NCI-H187 (cell line): ENCODE measurements at places on chromosomes 1 and 21.

DNA sequence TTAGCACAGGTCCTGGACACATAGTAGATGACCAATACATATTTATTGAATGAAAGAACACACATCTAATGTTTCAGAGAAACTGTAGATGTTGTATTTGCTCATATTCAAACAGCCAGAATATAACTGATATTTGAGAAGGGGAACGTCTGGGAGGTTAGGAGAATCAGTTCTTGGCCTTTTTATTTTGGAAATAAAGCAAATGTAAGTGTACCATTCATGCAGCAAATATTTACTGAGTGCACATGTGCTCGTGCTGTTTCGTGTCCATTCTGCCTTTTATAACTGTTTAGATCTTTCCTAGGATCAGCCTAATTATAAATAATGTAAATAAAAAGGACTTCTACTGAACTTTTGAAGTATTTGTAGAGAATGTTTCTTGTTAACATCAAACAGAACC is 103.8 kb downstream of the GREM2 start:
- DNase-seq: no peak

GRCh38 chr1:101257500-101258325 is 20.9 kb downstream of the S1PR1 start:
- no peak for DNase-seq

DNA sequence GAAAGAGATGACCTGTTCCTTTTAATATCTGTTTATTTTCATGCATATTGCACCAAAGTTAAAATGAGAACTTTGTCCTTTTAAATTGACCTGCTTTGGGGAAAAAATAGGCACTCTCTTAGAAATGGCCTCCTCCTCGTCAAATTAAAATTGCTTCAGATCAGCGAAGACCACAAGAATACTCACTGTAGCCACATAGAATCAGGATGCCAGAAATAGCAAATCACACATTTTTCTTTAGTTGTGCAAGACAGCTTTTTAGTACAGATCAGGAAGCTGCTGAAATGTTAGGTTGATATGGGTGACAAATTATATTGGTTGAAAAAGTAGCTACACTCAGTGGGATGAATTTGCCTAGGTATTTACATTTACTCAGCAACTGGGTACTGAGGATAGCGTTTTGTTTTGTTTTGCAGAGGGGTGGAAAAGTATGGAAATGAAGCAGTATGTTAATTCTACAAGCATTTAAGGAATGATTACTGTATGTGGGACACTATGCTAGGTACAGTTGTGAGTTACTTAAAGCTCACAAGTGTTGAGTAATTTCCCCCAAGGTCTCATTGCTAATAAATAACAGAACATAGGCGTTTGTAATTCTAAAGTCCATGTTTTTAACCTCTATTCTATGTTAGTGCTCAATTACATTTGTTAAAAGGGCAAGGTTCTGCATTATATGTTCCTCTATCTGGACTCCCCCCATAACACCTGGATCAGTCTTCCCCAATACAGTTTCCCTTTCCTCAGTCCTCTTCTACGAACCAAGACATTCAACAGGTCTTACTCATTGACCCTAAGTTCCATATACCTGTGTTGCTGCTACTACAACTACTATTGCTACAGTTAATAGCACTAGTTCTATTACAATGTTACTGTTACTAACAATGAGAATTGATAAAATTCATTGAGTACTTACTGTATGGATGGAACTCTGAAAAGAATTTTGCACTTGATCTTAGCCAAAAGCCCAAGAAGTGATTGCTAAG is 99.4 kb upstream of the S1PR1 start:
- no peak for DNase-seq

DNA sequence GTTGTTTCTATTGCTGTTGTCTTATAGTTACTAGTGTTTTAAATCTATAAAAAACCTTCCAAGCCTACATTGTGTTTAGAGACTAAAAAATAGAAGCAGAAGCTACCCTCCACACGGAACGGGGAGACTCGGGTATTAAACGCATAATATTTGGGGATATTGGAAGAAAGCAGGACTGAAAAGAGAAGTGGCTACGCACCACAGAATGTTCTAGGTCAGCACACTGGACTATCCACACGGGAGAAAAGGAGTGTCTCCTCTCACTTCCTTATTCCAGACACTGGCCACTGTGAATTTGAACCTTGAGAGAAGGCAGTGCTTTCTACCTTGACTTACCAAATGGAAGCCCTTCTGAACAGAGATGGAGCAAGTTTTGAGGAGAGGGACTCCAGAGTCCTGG is 1.0 kb upstream of the OR10J4 start:
- no peak for DNase-seq

DNA sequence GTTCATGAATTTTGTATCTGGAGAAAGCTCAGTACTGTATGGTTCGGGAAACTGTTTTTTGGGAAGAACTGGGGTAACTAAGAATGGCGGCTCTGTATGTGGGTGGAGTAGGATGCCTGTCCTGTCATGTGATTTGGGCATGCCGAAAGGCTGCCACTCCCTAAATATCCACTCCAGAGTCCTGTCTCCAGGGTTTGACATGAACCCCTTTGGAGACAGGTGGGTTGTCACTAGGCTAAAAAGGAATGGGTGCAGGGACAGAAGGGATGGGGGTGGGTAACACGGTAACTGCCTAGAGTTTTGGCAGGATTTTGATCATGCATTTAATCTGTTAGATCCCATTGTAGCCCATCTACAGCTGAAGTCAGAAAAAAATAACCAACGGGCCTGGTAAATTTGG is 150.1 kb downstream of the KCNJ6 start:
- no peak for DNase-seq

DNA sequence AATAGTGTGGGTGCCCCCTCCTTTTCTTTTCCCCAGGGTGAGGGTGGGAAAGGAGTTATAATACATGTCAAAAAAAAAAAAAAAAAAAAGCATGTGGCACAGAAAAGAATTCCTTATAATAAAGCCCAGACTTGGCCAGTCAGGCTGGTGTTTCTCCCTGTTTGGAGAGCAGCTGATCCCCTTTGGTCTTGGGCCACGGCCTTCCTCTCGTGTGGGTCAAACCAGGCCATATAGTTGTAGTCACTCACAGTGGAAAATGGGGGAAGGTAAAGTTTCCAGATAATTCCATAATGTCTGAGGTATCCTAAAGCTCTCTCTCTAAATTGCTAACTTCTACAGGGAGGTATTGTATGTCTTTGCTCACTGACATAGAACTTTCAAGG is 22.0 kb downstream of the CLIC6 start:
- DNase-seq: no peak

DNA sequence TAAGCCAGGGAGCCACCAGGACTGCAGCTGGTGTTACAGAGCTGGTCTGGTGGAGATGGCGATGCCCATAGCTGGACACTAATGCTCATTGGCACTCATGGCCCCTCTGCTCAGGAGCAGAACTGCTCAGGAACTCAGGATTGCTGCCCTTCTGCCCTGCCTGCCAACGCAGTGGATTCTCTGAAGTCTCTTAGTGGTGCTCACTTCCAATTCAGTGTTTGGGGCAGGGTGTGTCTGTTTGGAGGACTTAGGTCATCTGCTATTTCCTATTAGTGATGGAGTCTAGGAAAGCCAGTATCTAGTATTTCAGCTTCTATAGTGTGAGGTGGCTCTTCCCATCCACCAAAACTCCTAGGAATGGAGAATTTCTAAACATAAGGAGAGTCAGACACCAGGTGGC is 29.1 kb downstream of the S100A10 start:
- no peak for DNase-seq

DNA sequence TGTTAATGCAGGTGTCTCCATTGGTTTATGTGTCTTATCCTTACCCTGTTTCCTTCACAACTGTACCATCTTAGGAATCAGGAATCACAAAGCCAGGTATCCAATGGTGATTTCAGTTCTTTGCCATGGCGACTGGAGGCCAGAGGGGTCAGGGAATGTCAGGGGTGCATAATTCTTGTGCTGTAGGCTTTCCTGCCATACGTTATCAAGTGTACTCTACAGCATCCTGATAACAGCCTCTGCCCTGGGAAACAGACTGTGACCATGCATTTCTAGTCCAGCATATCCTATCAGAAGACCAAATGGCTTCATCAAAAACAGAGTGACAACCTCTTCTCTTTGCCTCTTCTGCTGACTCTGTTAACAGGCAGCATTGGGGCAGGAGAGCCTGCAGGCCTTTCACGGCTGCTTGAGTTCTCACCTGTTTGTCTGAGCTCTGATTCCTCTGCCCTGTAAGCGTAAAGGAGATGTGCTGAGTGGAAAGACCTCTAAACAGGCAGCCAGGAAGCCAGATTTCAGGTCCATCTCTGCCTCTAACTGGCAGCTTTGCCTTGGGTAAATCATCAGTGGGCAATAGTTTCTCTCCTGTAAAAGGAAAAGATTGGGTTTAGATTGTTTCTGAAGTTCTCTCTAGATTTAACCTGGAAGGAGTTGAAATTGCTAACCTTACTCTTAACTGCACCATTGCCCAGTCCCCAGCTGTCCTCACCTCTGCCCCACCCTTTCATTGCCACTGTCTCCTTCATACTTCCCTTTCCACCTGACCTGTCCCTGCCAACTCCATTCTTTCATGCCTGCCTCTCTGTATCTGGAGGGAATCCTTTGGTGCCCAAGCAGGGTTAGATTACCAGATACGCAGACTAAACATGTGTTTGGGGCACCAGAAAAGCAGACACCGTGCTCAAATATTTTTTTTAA is 80.2 kb downstream of the LRRC8D start:
- peak; percentile 61 for DNase-seq

DNA sequence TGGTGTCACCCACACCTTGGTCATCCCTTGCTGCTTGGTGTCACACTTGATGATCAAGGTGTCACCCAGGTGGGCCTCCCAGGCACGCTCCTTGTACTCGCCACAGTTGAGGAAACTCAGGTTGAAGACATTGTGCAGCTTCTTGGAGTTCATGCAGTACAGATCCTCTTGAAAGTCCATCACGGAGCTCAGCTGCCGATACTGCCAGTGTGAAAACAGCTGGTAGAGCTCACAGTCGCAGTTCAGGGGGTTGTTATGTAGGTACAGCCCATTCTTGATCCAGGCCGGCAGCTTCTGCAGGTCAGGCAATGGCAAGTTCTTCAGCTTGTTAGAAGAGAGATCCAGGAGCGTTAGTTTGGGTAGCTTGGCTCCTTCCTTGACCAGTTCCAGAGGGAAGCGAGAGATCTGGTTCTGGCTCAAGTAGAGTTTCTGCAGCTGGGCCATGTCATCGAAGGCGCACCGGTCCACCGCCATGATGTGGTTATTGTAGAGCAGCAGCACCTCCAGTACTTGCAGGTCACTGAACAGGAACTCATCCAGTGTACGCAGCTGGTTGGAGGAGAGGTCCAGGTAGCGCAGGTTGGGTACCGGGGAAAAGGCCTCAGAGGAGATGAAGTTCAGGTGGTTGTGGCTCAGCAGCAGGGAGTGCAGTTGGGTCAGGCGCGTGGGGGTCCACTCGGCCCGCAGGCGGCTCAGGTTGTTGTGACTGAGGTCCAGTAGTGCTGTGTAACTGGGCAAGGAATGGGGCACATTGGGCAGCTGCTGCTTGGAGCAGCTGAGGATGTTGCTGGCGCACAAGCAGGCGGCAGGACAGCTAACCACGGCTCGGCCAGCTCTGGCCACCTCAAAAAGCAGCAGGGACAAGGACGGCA is 1.3 kb downstream of the AMIGO1 start:
- no peak for DNase-seq

GRCh38 chr21:28789523-28789922 is 203.2 kb downstream of the LTN1 start:
- DNase-seq: no peak

GRCh38 chr21:34795175-34795547 is 126.4 kb downstream of the CLIC6 start:
- no peak for DNase-seq

GRCh38 chr1:240797050-240797449 is 185.1 kb upstream of the GREM2 start:
- no peak for DNase-seq

GRCh38 chr1:34779962-34780361 is 1.1 kb upstream of the GJB3 start:
- DNase-seq: no peak

DNA sequence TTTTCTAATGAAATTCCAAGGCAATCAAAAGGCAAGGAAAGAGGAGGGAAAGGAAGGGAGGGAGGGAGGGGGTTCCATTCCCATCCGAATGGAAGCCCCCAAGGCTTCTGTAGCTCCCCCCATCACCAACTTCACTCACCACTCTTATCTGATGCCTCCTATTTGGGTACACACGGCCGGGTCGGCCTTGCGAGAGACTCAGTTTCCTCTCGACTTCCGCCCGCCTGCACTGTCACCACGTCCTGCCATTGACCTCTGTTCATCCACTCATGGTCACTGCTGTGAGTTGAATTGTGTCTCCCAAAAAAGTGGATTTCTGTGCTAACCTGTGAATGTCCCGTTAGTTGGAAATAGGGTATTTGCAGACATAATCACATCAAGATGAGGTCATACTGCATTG is 11.2 kb downstream of the PDE9A start:
- DNase-seq: no peak

GRCh38 chr1:201329286-201329685 is 46.0 kb downstream of the PKP1 start:
- no peak for DNase-seq

DNA sequence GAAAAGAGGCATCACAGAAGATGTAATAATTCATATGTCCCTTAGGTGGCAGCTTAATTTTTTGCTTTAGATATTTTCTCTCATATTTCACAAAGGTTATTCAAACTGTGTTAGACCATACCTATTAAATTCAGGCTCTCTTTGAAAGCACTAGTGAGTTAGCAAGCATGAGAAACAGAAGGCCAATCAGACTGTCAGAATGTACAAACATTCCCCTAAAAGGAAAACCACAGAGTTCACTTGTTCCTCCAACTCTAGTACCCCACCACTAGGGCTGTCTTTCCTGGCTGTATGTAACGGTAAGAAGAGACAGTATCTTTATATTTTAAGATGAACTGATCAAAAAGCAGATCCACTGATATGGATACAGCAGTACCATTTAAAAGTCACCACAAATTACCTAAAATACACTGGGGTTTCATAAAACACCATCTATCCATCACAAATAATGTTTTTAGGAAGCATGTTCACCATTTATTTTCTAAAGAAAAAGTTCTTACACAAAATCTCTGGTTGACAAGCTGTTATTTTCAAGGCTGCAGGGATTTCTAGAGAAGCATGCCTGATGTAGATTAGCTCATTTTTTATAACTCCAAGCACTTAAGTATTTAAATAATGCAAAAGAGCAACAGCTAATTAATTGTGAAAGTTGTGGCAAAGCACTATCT is 1.8 kb downstream of the ARPC5 start:
- no peak for DNase-seq

DNA sequence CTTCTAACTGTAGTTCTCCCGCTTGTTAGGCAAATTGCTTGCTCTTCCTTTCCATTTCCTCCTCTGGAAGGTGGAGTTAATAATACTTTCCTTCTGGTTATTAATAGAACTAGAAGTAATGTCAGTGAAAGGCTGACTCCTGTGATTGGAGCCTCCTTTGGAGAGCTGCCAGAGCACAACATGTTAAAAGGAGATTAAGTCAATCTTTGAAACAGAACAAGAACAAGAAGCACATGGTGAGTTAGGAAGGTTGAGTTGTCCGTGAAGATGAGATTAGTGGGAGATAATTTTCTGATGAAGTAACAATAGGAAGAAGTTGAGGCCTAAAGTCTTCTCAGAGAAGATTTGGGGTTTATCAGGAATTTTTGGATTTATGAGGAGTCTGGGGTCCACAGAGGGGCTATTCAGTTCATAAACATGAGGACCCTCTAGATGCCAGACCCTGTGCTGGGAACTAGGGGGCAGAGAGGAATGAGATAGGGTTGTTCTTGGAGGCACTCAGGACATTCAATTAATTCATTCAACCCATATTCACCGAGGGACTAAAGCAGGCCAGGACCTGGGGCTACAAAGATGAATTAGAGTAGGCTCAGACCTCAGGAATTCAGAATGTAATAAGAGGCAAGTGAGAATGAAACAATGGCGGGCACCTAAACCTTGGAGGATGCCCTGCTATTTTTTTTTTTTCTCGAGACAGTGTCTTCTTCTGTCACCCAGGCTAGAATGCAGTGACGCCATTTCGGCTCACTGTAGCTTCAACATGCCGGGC is 40.7 kb upstream of the DHCR24 start:
- DNase-seq: no peak
